Activated CD4-positive, alpha-beta T cell treated with anti-CD3 and anti-CD28 coated beads, Interleukin-2, amount 10 ng/mL, durations not matched to agents 7 days and 5 days (primary cell): ENCODE measurements at places on chromosomes 6 and 20. TPM values are rescaled to one million over a fixed set of nuclear protein-coding genes. Genes with fewer than 3 reads are reported as not detected.

- no peak for DNase-seq
These were observed 159.1 kb downstream of the BCAS1 start for GRCh38 chr20:53911301-53911700.

Gene BMP7
- total RNA-seq = not detected

Gene PPP1R16B
- 63.6 TPM for total RNA-seq

Gene FILIP1
- 0.04 TPM for total RNA-seq

- no peak for DNase-seq
These were observed 41.0 kb downstream of the C20orf203 start for GRCh38 chr20:32632461-32633354.

Gene NPBWR2
- total RNA-seq = not detected

DNA sequence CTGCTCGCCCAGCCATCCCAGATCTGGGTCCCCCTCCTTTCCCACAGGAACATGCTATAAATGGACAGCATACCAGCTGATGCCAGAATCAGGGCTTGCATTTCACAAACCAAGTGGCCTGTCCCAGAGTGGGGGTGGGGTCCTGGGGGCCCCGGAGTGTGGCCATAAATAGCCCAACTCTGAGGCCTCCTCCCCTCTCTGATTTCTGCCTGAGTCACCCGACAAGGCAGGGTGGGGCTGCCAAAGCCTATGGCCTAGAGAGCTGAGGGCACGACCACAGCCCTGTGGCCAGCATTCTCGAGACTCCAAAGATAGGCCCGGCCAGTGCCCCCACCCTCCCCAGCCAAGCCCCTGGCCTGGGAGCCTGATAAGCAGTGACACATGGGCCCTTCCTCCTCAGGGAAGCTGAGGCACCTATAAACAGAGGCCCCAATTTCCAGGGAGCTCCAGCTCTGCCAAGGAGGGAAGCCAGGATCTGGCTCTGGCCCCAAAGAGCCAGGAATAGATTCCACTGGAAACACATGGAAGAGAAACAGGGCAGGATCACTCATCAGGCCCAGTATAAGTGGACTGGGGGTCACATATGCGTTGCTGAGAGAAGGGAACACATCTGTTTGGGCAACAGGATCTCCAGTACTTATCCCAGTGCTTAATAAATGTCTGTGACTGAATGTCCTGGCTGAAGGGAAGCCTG, 20.3 kb downstream of the SNTA1 start:
- DNase-seq = no peak

DNA sequence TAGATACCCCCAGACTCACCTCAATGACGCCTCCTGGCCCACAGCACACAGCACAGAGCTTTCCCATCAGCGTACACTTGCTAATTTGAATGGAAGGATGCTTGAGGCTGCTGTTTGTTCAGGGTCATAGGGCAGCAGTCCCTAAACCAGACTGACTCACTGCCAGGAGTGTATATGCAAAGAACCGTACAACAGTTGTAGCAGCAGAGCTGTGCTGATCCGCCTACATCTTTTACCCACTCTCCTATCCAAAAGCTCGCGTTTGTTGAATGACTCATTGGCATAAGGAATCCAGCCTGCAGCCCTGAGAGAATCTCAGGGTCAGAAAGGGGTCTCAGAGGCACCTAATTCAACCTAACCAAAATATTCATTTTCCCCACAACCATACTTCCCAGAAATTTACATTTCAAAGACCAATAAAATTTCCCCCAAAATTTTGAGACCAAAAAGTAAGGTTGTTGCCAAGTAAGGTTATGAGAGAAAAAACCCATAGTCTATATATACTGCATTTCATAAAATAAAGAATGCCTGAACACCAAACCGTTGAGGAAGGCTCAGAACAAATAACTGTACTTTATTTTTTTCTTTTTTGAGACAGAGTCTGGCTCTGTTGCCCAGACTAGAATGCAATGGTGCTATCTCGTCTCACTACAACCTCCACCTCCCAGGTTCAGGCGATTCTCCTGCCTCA, 35.3 kb upstream of the CCND3 start:
- no peak for DNase-seq

DNA sequence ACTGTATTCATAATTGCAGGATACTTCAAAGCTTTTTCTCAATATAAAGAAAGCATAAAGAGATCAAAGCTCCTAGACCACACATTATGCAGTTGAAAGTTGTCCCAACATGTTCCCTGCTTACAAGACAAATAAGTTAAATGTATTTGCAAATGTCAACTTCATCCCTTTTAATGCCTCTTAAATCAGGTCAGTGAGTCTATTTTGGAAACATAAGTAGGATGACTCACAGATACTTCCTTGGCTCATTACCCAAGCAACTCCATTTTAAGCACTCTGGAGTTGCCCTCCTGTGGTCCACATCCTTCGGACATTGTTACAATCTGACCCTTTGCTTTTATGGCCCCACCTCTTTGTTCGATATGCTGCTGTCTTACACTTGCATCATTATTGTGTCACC, 162.0 kb downstream of the FAXC start:
- no peak for DNase-seq
